ENCODE measurements at places on chromosomes 1 and 21.

- H3K4me1 ChIP-seq = peaks cover 7% of the 10 kb centered on the region
- no peak for DNase-seq
- H3K4me3 ChIP-seq = no peak overlapping the region
- H3K27me3 ChIP-seq = no peaks in the 10 kb centered on the region
- no peak overlapping the region for H3K27ac ChIP-seq
Observed at GRCh38 chr1:114323959-114324661, 170.4 kb upstream of the SYT6 start.

- no peak overlapping the region for H3K4me3 ChIP-seq
- H3K4me1 ChIP-seq = no peaks in the 10 kb centered on the region
- H3K27ac ChIP-seq = no peak overlapping the region
- peaks cover 2% of the 10 kb centered on the region for H3K27me3 ChIP-seq
- no peak for DNase-seq
Observed at GRCh38 chr1:239944666-239945065, 147.0 kb upstream of the FMN2 start.

GRCh38 chr1:232293361-232293760 lies 336.6 kb downstream of the SIPA1L2 start:
- no peak overlapping the region for H3K27ac ChIP-seq
- H3K4me3 ChIP-seq = no peak overlapping the region
- H3K36me3 ChIP-seq = no peaks in the 10 kb centered on the region
- DNase-seq = no peak

GRCh38 chr1:218931324-218931723 lies 242.4 kb upstream of the LYPLAL1 start:
- H3K4me1 ChIP-seq = peaks cover 2% of the 10 kb centered on the region
- H3K4me3 ChIP-seq = no peak overlapping the region
- peaks cover 3% of the 10 kb centered on the region for H3K27me3 ChIP-seq
- H3K27ac ChIP-seq = no peak overlapping the region
- no peak for DNase-seq
- peaks cover 14% of the 10 kb centered on the region for H3K36me3 ChIP-seq

DNA sequence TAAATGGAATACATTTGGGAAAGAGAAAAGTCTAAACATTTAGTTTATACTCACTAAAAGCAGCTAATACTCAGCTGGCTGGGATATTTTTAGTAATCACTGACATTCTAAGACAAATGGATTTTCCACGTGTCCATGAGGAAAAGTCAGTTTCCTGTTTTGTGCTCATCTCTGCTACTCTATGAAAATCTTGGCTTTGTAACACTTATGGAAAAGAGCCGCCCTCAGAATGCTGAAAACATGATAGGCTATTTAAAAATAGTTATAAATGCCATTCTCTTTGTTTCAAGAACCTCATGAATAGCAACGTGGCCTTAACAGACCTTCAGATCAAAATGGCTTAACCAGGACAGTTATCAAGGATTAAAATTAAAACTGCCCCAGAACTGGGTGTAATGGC lies 29.9 kb downstream of the MRAP start:
- no peak overlapping the region for H3K4me3 ChIP-seq
- H3K36me3 ChIP-seq = peaks cover 90% of the 10 kb centered on the region
- DNase-seq = no peak
- H3K27me3 ChIP-seq = no peaks in the 10 kb centered on the region
- H3K27ac ChIP-seq = no peak overlapping the region

DNA sequence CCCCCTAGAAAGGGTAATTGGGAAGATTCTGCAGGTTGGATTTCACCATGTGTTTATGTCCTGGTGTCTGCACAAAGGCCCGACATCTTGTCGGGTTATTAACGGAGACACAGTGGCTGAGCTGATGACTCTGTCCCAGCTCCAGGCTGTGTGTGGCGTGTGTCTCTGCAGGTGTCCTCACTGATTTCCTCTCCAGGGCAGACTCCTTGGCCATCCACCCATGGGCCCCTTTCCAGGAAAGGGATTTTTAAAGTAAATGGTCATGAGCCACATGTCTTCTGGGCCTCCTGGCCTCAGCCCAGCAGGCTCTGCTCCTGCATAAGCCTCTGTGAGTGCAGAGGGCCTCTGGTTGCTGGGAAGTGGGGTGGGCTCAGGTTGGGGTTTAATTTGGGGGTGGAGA lies 418.7 kb upstream of the VAMP3 start:
- H3K4me1 ChIP-seq = peaks cover 30% of the 10 kb centered on the region
- H3K4me3 ChIP-seq = no peak overlapping the region

GRCh38 chr1:25255706-25256577 lies 8.7 kb upstream of the RSRP1 start:
- peaks cover 7% of the 10 kb centered on the region for H3K27me3 ChIP-seq
- H3K4me1 ChIP-seq = peaks cover 20% of the 10 kb centered on the region
- no peaks in the 10 kb centered on the region for H3K36me3 ChIP-seq
- H3K4me3 ChIP-seq = no peak overlapping the region

GRCh38 chr21:16457498-16457897 lies 727.7 kb downstream of the USP25 start:
- H3K27ac ChIP-seq = no peak overlapping the region
- no peak for DNase-seq
- peaks cover 6% of the 10 kb centered on the region for H3K4me1 ChIP-seq
- H3K36me3 ChIP-seq = peaks cover 4% of the 10 kb centered on the region
